ENCODE measurements at places on chromosomes 2 and 18.

DNA sequence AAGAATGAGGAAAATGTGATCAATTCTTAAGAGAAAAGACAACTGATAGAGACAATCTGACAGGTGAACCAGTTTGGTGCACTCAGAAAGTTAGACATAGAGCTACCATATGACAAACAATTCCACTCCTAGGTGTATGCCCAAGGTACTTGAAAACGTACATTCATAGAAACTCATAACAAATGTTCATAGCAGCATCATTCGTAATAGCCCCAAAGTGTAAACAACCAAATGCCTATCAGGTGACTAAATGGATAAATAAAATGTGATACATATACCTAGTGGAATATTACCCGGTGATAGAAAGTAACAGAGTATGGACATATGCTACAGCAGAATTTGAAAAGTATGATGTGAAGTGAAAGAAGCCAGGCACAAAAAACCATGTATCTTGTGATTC, 149.3 kb upstream of the TRIB2 start:
- DNase-seq, result no peak

- no peak for DNase-seq
Observed at GRCh38 chr2:54469484-54470053, 13.4 kb downstream of the SPTBN1 start.

- DNase-seq, result no peak
Observed at GRCh38 chr2:95334916-95335641, 37.9 kb downstream of the KCNIP3 start.

DNA sequence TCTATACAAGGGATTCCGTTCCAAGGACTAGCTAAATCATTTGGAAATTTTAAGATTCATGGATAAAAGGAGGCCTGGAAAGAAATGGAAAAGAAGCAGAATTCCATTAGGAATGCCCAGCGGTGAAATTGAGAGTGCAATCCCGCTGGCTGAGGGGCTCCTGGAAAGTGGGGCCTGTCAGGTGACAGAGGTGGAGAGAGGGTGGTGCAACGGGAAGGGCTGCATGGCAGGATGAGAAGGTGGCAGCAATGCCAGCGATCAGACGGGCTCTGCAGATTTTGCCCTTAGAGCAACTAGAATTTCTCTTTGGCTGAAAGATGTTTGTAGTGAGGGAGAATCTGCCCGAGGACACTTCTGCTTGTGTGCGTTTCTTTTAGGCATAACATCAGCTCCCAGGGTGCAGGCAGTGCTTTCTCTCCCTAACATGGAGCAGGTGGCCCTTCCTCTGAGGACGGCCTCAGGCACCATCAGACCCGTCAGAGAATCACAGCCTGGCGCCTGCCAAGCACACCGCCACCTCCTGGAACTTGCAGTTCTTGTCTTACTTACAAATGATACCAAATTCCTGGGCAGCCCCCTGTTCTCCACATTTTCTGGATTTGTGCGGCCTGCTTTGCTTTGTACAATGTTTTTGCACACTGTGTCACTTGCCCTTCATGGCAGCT, 261.6 kb downstream of the NDUFA10 start:
- DNase-seq, result no peak

GRCh38 chr2:38259311-38259710, 117.8 kb downstream of the ATL2 start:
- DNase-seq, result no peak

DNA sequence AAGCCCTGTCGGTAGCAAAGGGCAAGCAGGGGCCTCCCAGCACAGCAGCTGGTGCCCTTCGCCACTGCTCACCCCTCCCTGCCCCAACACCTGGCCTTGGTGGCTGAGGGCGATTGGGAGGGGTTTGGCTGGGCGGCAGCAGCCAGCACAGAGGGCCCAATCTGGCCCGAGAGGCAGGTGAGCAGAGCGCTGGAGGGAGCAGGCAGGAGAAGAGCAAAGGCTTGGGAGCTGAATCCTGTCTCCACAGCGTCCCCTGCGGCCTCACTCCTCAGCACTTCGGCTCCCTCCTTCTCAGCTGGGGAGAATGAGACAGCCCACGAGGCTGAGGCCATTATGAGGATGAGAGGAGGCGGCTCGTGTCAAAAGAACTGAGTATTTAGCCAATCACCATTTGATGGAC, 74.9 kb upstream of the TAF1B start:
- no peak for DNase-seq

DNA sequence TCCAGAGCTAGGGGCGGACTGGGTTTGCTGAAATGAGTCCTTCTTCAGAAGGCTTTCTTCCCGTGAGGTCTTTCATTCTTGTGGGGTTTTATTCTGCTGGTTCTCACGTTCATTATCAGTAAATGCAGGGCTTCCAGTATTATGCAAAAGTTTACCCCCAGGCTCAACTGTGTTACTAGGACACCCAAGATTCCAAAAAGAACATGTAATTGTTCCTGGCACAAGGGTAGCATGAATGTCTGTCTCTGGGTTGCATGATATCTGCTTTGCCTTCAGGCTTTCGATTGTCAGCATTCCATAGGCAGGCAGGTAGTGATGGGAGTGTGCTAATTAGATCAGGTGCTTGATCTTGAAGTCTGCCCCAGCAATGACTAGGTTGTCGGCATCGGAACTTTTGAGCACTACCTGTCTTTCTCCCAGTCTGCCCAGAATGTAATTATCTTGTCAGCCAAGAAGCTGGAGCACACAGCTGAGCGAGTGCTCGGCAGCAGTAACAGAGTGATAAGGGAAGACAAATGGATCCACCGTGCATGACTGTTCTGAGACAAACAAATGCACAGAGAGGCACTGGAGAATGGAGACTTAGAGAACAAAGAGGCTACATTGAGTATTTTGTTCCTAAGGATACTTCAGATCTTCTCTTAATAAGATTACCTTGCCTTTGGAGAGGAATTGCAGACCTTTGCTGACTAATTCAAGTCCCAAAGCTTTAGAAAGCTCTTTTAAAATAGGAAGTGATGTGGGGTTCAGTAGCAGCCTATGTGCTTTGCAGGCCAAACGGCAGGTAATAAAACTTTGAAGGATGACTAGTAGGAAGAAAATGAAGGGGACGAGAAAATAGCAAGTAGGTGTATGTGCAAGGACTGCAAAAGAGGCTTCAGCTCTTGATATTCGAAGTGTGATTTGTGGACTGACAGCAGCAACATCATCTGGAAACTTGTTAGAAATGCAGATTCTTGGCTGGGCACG, 41.9 kb downstream of the ITGB6 start:
- DNase-seq, result no peak
